GM12892 (cell line): ENCODE measurements at places on chromosomes 3 and 15.

GRCh38 chr3:157407769-157408168 is 28.9 kb upstream of the PTX3 start:
- no peak for DNase-seq

DNA sequence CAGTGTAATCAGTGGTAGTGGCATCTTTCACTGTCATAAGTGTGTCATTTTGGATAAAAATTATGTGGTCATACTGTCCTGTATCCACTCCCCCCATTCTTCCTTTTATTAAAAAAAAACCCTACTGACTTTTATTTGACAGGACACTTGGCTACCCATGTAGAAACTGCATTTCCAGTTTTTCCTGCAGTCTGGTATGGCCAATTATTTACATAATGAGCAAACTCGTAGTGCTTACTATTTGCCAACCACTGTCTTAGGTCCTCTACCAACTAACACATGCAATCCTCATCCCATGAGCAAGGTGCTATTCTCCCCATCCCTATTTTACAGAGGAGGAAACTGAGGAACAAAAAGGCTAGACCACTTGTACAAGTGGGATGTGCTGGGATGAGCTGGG is 129.1 kb downstream of the MECOM start:
- DNase-seq, result no peak

- DNase-seq, result no peak
Observed at GRCh38 chr15:86624261-86625036, 544.8 kb downstream of the AGBL1 start.

DNA sequence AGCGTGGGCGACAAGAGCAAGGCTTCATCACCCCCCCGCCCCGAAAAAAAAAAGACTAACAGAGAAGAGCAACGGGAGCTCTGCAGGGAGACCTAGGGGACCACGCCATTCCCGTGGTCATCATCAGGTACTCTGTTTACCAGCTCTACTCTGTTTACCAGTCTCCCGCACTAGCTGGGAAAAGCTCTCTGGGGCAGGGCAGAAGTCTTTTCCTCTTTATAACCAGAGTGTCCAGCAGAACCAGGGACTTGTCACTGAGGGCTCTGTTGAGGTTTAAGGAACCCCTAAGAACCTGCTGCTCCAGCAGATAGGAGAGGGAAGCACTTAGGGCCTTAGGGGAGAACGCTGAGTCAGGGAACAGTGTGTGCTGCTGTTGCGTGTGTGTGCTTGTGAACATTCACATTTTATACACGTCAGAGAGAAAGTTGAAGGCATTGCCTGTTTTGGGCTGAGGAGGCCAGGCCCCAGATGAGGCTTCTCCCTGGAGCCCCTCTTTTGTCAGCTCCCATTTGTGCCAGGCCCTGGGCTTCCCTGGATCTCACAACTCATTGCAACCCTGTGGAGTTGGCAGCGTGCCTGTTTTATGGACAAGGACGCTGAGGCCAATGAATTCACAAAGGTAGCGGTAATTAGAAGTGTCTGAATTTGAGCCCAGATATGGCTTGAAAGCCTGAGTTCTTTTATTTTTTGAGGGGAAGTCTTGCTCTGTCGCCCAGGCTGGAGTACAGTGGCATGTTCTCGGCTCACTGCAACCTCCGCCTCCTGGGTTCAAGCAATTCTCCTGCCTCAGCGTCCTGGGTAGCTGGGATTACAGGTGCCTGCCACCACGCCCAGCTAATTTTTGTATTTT is 24.2 kb upstream of the ERICH6 start:
- no peak for DNase-seq

- DNase-seq, result no peak
Observed at GRCh38 chr3:196315821-196316220, 2.2 kb downstream of the DYNLT2B start.

DNA sequence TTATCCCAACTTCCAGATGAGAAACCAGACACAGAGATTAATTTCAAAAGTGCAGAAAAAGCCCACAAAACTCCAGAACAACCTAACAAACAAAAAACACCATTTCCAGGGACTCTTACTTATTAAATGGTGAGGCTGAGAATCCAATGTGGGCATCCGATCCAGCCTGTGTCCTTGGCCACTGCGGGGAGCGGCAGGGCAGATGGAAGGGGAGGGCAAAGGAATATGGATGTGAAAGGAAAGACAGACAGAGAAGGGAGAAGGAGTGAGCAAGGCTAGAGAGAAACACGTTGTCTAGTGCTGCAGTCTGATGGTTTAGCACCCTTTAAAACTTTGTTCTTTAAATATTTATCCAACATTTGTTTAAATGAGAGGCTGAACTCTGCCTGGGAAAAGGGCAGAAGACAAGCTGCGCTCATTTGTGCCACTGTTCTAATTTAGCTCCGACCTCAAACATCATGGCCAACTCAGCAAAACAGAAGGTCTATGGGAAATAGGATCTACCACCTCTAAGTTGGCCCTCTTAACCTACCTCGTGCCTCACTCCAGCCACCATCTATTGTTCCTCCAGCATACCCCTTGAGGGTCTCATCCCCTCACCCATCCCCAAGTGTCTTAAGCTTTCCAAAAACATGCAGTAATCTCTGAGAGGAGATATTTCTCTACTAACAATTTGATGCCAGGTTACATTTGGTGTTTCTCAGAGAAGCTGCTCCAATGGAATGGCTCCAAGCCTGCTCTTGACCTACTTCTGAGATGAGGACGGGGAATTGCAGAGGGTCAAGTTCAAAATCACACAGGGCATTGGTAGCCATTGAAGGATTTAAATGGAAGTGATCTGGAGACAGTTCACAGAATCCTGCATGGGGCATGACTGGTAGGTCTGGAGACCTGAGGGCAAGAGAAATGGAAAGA is 77.4 kb downstream of the CD47 start:
- no peak for DNase-seq

DNA sequence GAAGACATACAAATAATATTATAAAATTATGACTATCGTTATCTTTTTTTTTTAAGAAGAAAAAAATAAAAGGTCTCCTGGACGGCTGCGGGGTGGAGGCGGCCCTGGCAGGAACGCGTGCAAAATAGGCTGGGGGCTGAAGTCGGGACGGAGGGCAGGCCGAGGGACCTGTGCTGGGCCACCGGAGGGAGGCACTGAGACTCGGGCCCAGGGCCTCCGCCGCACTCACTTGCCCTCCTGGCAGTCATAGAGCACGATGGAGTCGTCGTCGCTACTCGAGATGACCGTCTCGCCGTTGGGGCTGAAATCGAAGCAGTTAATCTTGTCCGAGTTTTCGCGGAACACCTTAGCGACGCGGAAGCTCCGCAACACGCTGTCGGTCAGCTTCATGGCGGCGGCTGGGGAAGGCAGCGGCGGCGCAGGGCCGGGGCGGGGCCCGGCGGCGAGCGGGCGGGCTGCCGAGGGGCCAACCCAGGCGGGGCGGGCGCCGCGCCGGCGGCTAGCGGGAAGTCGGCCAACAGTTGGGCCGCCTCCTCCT is 408 bp downstream of the WDR82 start:
- peak; percentile 62 for DNase-seq

DNA sequence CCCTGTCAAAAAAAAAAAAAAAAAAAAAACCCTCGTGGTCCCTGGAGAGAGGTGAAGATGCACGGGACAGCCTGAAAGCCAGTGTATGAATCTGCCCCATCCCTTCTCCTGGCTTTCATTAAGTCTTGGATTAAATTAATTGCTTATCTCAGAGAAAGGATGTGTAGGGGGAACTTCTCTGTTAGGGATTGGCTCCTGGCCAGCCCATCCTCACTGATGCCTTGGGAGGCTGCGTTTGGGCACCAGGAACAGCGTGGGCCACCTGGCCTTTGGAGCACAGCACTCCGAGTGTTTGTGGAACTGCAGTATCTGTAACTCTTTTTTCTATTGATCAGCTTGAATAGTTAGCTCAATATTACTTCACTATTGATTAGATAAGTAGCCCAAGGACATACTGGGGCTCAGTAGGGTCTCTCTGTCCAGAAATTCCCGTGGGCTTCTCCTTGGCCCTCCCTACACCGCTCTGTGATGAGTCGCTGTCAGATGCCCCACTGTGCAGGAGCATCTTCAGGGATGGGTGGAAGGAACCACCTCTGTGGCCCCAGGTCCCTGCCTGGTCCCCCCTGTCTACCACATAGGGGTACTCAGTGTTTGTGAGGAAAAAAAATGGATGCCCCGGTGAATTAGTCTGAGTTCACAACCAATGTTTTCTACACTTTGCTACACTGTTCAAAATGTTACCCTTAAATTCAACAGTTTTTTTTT is 2.0 kb downstream of the PXYLP1 start:
- DNase-seq, result no peak

- no peak for DNase-seq
Observed at GRCh38 chr15:69976366-69976994, 121.2 kb downstream of the TLE3 start.

GRCh38 chr15:40449275-40449674 is 8.5 kb downstream of the BAHD1 start:
- DNase-seq, result no peak

GRCh38 chr3:56819016-56819809 is 17.5 kb upstream of the ARHGEF3 start:
- no peak for DNase-seq

GRCh38 chr3:10363935-10364334 is 43.0 kb upstream of the SEC13 start:
- no peak for DNase-seq

- DNase-seq, result no peak
Observed at GRCh38 chr3:111594205-111594604, 941 bp downstream of the ZBED2 start.

DNA sequence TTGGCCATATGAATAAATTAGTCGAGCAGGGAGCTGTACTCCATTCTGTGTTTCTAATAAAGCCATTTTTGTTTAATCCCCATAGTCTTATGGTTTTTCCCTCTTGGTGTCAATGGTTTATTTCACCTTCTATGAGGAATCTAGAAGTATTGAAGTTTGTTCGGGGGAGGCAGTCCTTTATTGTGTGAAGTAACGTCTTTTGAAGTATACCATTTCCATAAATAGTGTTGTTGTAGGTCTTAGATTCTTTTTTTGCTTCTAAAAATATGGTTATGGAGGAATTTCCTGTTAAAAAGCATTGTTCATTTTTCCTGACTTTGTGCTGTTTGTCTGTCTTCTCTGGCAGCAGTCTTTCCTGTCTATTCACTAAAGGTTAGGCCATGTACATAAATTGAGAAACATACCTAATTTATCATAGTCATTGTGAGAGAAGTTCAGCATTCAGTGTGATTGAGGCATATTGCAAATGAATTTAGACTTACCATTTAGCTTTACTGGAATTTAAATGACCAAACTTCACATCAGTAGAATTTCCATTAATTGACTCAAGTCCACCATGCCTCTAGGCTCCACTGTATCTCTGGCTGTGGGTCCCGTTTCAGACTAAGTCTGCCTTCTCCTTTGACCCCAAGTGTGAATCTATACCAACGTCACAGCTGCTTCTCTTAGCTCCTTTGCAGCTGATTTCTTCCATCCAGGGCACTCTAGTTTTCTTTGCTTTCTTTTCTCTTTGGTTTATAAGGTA is 37.3 kb downstream of the YEATS2 start:
- DNase-seq, result no peak

GRCh38 chr3:184338511-184338945 is 1.1 kb downstream of the FAM131A start:
- DNase-seq, result no peak

DNA sequence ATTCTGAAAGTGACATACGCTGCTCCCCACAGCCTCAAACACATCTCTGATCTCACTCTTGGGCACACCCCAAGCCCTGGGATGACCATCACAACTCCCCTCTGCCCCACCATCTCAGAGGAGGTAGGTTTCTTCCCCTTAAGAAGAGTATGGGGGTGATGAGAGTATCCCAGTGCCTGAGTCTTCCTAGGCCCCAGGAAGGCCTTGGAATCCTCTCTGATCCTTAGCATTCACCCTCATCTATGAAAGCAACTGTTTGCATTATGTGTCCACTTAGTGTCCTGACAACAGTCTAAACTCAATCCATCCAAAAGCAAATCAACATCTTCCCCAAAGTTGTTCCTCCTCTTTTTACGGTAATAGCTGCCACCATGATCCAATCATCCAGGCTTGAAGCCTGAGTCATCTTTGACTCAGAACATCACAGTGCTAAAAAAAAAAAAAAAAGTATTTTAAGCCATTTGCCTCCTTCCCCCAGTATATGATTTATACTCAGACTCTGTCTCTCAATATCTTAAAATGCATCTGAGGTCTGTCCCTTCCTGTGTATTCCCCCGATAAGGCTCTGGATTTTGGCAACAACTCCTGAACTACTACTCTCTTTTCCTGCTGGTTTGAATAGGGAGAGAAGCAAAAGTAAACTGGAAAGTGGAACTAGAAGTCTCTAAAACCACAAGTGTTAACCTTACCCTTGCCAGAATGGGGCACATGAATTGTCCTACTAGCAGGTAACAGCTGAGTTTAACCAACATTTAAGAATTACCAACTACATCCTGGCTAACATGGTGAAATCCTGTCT is 22.5 kb downstream of the POPDC2 start:
- DNase-seq, result no peak

DNA sequence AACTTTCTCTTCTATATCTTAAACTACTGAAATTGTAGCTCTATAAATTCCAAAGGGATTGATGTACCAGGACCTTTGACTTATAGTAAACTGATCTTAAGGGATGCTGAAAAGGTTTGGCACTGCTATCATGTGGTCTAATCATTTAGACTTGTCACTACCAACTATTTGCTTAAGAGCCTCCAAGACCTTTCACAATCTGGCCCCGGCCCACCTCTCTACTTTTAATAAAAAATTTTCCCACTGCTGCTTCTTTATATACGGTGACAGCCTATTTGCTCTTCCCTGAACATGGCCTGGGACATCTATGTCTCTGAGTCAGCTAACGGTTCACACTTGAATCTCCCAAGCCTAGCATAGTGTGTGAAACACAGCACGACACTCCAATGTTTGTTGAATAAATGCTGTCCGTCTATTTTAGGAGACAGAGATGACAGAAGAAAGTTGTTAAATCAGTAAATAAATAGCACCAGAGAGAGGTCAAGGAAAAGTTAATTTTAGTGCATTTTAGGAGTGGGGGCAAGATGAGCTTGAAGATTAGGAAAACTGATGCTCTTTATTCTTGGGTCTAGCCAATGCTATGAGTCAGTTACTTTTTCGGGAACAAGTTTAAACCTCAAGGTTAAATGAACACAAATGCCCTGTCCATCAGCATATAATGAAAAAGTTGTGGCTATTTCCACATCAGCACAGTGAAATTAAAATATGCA is 212.9 kb downstream of the TIGIT start:
- no peak for DNase-seq

GRCh38 chr15:93196135-93196670 is 107.2 kb upstream of the RGMA start:
- DNase-seq, result no peak

GRCh38 chr15:77167406-77167805 is 96.5 kb upstream of the TSPAN3 start:
- no peak for DNase-seq

GRCh38 chr3:189340680-189341460 is 169.1 kb downstream of the TPRG1 start:
- no peak for DNase-seq

- DNase-seq, result no peak
Observed at GRCh38 chr15:88125576-88125975, 131.0 kb downstream of the NTRK3 start.

GRCh38 chr15:78077871-78078210 is 330 bp upstream of the TBC1D2B start:
- no peak for DNase-seq
